ENCODE measurements at places on chromosomes 16 and 17.

DNA sequence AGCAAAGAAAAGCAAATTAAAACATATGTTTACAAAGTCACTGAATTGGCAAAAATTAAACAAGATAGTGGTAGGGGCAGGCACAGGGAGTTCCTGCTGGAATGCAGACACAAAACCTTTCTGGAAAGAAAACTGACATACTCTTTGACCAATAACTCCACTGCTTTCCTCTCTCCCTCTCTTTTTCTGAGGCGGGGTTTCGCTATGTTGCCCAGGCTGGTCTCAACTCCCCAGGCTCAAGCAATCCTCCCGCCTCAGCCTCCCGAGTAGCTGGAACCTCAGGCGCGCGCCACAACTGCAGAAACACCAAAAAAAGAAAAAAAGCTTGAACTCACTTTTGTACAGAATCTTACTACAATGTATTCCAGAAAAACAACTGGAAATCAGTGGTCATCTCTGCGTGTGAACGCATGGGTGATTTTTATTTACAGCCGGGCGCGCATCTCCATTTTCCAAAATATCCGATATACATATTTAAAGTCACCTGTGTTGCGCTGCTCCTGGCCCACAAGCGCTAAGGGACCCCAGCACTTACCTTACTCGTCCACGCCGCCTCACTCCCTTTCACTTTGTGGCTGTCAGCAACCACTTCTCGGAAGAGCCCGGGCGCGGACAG lies 480 bp downstream of the TXNL4B start:
- no peak for DNase-seq

GRCh38 chr16:971582-971905 lies 760 bp upstream of the LMF1 start:
- no peak for DNase-seq

GRCh38 chr17:63973930-63974593 lies 1.3 kb upstream of the SCN4A start:
- DNase-seq, result no peak

GRCh38 chr17:10081571-10082169 lies 116.7 kb downstream of the GAS7 start:
- no peak for DNase-seq

DNA sequence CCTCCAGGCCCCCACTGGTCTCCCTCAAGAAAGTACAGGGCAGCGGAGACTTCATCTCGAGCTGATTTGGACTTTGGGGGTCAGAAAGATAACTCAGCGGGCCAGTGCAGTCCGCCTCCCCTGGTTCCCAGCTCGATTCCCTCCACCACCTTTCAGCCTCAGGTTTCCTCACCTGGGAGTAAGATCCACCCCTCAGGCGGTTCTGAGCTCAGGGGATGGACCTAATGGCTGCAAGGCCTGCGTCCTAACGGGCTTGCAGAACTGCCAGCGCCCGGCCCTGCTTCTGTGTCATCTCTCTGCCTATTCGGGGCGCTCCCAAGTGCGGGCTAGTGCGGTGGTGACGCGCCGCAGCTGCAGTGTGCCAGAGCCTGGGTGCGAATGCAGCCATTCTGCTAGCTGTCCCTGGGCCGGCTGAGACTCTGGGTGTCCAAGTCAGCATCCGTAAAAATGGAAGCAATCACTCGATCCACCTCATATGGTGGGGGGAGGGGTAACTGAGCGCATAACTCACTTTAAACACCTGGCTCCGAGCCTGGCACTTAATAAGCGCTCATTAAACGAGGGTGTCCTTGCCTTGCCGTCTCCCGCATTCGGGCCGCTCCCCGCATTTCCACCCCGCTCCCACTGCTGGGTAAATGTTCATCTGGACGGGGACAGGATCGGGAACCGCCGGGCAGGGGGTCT lies 129.6 kb upstream of the LHX1 start:
- no peak for DNase-seq

GRCh38 chr17:73924114-73924908 lies 279.2 kb upstream of the RPL38 start:
- DNase-seq, result no peak

DNA sequence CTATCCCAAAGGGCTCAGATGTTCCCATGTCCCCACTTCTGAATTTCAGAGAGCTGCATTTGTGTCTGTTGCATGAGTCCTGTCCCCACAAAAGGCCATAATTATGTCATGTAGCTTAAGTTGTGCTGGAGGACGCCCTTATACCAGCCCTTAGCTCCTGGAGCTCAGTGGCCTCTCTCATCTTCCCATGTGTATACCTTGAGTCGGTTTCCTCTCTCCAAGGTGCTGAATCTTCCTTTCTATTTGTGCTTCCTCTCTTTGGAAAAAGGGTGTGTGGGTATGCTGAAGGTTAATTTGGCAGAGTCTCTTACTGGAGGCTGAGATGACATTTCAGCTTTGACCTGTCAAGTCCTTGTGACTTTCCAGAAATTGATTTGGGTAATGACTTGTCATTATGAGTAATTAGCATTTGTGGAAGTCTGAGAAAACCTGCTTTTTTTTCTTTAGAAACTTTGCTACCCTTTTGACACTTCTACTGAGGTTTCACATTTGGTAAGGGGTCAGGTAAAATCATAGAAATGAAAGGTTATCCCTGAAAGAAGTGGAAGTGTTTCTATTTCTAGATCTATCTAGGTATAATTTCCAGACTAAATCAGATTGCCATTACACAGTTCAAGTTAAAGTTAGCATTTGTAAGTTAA lies 185.4 kb downstream of the ABCC12 start:
- no peak for DNase-seq

DNA sequence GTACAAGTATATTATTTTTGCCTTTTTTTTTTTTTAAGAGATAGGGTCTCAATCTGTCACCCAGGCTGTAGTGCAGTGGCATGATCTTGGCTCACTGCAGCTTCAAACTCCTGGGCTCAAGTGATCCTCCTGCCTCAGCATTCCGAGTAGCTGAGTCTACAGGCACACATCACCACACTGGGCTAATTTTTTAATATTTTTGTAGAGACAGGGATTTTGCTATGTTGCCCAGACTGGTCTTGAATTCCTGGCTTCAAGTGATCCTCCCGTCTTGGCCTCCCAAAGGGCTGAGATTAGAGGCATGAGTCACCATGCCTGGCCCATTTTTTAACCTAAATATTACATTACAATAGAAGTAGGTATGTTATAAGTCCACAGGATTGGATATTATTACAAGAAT lies 3.2 kb downstream of the TERB1 start:
- no peak for DNase-seq

DNA sequence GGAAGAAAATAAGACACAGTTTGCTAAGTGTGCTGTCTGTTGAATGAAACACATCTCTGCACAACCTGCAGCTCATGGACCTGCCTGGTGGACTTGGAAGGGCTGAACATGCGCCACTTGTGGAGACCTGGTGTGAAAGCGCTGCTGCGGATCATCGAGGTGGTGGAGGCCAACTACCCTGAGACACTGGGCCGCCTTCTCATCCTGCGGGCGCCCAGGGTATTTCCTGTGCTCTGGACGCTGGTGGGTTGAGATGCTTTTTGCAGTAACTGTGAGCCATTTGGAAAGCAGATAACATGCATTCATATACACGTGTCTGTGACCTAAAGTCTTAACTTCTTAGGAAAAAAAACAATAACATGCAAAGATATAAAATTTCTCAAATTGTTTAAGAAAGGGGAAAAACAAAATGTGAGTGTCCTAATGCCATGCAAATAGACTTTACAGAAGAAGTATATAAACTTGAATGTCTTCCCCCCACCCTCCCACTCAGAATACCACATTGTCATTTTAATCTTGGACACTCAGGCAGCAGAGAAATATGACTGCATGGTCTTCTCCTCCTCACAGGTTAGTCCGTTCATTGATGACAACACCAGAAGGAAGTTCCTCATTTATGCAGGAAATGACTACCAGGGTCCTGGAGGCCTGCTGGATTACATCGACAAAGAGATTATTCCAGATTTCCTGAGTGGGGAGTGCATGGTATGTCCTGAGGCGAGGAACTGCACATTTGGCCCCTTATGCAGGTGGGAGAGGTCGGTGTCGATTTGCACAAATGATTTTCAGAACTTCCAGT lies 65.6 kb downstream of the SEC14L1 start:
- DNase-seq, result no peak

- no peak for DNase-seq
Observed at GRCh38 chr17:11797803-11798202, 199.5 kb downstream of the ZNF18 start.

- no peak for DNase-seq
Observed at GRCh38 chr17:58245428-58246103, 7.2 kb downstream of the LPO start.

- DNase-seq, result no peak
Observed at GRCh38 chr17:13181683-13182082, 163.9 kb upstream of the ELAC2 start.

GRCh38 chr17:71409712-71410111 lies 711.1 kb upstream of the SOX9 start:
- no peak for DNase-seq

DNA sequence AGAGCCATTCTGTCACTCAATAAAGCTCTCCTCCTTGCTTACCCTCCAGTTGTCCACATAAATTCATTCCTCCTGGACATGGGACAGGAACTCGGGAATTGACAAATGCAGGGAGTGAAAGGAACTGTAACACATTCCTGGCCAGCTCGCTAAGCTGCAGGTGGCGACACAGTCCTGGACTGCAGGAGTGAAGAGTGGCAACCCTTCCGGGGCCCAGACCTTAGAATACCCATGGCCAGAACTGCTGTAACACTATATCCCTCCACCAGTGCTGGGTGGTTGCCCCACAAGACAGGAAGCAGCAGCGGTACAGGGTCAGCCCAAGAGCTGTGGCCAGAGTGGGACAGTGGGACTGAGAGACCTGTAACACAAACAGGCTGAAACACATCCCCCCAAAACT lies 30.3 kb upstream of the KIF2B start:
- no peak for DNase-seq

DNA sequence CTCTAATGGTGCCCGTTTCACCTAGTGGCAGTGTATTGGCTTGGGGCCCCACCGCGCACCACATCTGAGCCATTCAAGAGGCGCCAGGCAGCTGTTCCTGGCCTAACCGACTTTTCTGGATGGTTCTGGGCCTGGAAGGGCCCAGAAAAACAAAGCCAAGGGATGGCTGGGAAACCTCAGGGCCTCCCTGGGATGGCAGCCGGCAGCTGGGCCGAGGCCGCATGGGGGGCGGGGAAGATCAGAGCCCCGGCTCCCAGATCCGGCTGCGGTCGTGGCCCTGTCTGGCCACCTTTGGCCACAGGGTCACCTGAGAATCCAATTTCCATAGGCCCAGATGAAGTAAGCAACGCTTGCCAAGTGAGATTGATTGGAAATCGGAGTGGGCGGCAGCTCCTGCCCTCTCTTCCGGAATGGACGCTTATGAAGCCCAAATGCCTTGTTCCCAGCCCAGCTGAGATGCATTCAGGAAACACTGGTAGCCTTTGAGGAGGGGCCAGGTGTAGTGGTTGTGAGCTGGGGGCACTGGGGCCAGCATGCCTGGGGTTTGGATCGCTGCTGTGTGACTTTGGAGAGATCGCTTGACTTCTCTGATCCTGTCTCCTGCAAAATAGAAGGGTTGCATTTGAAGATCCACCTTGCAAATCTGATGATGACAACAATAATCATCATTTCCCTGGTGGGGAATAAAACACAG lies 163.8 kb upstream of the GSE1 start:
- no peak for DNase-seq

GRCh38 chr17:75571885-75572215 lies 15.8 kb upstream of the MYO15B start:
- DNase-seq, result no peak

- DNase-seq, result peak; percentile 47
Observed at GRCh38 chr16:3065742-3066439, 451 bp downstream of the IL32 start.

DNA sequence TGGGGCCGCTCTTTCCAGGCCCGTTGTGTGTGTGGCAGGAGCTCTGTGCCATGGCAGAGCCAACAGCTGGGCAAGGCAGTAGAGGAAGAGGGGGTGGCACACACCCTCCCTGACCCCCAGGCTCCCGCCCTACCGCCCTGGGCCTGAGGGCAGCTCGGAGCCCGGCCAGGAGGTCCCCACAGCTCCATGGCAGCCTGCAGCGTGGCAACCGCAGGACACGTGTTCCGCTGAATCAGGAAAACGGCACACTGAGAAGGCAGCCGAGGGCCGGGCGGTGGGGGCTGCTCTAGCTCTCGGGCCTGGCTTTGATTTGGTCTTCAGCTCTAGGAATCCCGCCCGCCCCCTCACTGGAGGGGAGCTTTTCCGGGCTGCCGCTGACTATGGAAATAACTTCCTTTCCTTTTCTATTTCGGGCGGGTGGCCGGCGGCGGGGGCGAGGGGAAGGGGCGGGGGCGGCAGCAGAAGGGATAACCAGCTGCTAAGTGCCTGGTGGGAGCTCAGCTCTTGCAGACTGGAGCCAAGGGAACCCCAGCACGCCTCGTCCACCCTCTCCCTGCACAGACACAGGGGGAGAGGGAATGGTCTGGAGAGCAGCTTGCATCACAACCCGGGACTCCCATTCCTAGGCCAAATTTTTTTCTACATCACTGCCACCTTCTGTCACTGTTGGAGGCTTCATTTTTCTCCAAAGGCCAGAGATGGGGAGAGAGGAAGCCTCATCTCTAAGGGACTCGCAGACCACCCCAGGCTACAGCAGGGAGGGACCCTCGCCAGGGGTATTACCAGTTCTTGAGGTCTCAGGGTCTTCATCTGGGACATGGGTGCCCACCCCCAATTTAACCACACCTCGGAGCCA lies 24.8 kb upstream of the MRPS23 start:
- no peak for DNase-seq

- no peak for DNase-seq
Observed at GRCh38 chr16:27470567-27471431, 68.8 kb downstream of the IL21R start.

DNA sequence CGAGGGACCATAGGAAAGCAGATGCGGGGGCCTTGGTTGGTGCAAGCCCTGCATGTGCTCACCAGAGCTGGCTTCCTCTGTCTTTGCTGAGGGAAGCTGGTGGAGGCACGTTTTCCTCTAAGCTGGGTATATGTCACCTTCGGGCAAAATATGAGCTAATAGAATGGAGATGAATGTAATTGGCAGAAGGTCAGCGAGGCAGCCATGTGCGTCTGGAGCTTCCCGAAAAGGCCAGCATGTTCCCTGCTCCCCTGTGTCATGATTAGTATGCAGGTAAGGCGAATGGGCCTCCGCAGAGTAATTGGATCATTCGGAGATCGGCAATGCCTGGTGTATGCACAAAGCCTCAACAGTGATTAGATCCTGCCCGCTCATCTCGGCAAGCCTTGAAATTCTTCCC lies 806.2 kb upstream of the EEF2KMT start:
- no peak for DNase-seq

DNA sequence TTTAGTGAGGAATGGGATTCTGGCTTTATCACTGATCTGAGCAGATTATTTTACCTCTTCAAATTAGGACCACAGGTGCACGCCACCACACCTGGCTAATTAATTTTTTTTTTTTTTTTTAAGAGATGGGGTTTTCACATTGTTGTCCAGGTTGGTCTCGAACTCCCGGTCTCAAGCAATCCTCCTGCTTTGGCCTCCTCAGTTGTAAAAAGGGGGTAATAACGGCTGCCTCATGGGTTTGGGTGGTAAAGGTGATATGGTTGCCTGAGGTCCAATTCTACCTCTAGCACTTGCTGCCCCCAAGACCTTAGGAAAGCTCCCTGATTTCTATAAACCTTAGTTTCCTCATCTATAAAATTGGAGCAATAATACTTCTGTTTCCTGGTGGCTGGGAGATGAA lies 130.7 kb upstream of the HS3ST2 start:
- no peak for DNase-seq
